ENCODE measurements at places on chromosomes 1 and 21.

GRCh38 chr1:162004441-162004950 is 19.2 kb downstream of the OLFML2B start:
- DNase-seq, result no peak

DNA sequence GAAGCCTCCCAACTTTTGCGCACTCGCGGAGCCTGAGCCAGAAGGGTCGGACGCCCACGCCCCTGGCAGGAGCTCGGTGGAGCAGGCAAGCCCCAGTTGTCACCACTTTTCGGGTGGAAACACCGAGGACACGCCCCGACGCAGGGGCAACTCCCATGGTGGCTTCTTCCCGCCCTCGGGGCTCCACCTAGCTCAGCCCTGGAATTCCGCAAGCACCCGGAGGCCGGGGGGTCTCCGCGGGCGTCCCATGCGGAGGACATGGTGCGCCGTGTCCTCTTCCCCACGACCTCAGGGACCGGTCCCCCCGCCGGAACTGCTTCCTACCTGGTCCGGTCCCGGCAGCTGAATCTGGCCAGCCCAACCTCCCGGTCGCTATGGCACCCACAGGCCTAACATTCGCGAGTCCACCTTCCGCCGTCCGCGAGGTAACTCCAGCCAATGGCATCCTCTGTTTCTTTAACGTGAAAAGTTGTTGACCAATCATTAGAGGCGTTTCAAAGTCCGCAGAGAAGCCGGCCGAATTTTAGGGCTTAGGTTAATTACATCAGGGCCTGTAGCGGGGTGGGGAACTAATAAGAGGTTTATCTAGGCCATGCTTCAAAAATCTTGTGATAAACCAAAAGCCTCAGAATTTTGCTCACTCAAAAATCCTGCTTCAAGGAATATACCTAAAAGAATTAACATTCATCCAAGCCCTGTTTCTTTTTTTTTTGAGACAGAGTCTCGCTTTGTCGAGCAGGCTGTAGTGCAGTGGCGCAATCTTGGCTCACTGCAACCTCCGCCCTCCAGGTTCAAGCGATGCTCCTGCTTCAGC is at the start of gene STPG1:
TSS of gene STPG1 (minus strand) at position 433 of the 814 bp plus-strand sequence. CDS start 12,394 bp downstream, outside the sequence.
- DNase-seq, result peak; percentile 89

DNA sequence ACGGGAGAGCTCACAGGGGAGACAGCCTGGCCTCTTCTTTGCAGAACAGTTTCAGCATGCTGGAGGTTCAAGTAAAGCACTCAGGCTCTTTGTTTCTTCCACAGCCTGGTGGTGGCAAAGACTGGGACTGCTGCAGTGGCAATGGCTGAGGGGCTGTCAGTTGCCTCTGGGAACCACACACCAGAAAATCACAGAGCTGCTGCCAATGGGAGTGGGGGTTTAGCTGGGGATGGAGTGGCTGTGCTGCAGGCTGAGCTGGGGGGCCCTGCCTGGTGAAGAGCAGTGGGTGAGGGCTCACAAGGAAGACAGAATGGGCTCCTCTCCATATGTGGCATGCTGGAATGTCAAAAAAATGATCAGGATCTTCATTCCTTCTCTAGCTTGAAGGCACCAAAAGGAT is 25.6 kb upstream of the PTGFR start:
- no peak for DNase-seq

DNA sequence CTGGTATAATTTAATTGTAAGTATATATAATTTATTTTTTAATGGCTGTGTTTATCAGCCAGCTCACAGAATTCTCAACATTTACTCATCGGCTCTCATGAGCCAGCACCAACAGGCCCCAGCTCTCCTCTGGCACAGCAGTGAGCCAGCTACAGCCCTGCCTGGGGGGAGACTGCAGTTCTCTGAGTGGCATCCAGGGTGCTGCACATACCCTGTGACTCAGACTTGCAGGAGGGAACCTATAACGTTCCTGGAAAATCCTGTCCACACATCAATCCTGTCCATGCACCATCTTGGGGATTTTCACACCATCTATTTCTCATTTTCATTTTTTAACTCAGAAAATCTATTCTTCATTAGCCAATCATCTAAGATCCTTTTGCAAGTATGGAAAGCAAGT is 36.5 kb downstream of the FHAD1 start:
- no peak for DNase-seq

GRCh38 chr1:37021502-37021901 is 12.8 kb downstream of the GRIK3 start:
- no peak for DNase-seq

- DNase-seq, result no peak
Measured at GRCh38 chr1:36925251-36925650, 109.1 kb downstream of the GRIK3 start.

DNA sequence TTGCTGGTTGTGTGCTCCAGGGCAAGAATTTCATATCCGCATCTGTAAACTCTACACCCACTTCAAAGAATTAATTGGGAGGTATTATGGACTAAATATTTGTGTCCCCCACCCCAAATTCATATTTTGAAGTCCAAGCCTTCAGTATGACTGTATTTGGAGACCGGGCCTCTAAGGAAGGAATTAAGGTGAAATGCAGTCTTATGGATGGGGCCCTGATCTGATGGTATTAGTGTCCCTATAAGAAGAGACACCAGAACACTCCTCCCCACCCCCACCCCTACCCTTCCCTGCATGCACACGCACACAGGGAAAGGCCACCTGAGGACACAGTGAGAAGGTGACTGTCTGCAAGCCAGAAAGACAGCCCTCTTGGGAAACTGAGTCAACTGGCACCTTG is 332.4 kb downstream of the RPS6KC1 start:
- no peak for DNase-seq

- no peak for DNase-seq
Measured at GRCh38 chr1:70033266-70033873, 172.0 kb downstream of the LRRC40 start.

GRCh38 chr1:61028136-61028535 is 54.2 kb upstream of the NFIA start:
- DNase-seq, result no peak

DNA sequence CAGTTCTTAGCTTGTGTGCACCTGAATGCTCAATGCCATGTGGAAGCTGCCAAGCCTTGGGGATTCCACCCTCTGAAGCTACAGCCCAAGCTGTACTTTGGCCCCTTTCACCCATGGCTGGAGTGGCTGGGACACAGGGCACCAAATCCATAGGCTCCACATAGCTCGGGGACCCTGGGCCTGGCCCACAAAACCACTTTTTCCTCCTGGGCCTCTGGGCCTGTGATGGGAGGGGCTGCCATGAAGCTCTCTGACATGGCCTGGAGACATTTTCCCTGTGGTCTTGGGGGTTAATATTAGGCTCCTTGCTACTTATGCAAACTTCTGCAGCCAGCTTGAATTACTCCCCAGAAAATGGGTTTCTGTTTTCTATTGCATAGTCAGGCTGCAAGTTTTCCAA is 579.9 kb downstream of the MATN1 start:
- DNase-seq, result no peak

DNA sequence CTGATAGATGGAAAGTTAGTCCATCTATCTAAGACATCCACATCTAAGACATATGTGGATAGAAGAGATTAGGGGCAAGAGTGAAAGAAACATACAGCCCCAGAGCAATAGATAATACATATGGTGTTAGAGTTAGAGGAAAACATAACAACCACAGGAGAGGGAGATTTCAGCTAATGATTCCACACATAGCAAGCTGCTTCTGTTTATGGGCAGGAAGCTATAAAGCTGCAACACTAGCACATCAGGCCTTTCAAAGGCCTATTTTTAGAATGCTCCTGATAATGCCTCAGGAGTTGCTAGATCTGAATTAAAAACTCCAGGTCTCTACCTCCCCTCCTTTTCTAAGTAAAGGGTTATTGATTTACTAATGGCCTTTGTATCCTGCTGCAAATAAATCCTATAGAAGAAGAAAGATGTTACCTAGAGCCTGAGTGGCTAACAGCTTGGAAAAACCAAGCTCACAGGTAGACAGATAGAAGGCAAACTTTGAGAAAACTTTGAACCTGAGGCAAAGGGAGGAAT is 36.1 kb downstream of the BRINP2 start:
- no peak for DNase-seq

- DNase-seq, result no peak
Measured at GRCh38 chr1:38826262-38826661, 33.3 kb downstream of the RRAGC start.

GRCh38 chr1:204321665-204322064 is 38.1 kb downstream of the PLEKHA6 start:
- DNase-seq, result no peak

- no peak for DNase-seq
Measured at GRCh38 chr1:78607944-78608343, 12.3 kb upstream of the IFI44L start.

- DNase-seq, result no peak
Measured at GRCh38 chr1:11051781-11052511, 4.9 kb upstream of the MASP2 start.

GRCh38 chr1:19978143-19978542 is 1.3 kb downstream of the PLA2G2A start:
- DNase-seq, result no peak

- no peak for DNase-seq
Measured at GRCh38 chr1:54271341-54271740, 71.4 kb downstream of the MRPL37 start.

GRCh38 chr1:100834777-100835660 is 59.6 kb downstream of the EXTL2 start:
- DNase-seq, result no peak

DNA sequence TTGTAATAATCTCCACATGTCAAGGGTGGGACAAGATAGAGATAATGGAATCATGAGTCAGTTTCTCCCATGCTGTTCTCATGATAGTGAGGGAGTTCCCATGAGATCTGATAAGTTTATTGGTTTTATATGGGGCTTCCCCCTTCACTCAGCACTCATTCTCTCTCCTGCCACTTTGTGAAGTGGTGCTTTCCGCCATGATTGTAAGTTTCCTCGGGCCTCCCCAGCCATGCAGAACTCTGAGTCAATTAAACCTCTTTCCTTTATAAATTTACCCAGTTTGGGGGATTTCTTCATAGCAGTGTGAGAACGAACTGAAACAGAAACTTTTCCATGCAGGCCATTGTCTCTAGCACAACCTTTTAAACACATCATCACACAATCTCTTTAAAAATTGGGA is 221.5 kb upstream of the BRINP3 start:
- DNase-seq, result no peak

DNA sequence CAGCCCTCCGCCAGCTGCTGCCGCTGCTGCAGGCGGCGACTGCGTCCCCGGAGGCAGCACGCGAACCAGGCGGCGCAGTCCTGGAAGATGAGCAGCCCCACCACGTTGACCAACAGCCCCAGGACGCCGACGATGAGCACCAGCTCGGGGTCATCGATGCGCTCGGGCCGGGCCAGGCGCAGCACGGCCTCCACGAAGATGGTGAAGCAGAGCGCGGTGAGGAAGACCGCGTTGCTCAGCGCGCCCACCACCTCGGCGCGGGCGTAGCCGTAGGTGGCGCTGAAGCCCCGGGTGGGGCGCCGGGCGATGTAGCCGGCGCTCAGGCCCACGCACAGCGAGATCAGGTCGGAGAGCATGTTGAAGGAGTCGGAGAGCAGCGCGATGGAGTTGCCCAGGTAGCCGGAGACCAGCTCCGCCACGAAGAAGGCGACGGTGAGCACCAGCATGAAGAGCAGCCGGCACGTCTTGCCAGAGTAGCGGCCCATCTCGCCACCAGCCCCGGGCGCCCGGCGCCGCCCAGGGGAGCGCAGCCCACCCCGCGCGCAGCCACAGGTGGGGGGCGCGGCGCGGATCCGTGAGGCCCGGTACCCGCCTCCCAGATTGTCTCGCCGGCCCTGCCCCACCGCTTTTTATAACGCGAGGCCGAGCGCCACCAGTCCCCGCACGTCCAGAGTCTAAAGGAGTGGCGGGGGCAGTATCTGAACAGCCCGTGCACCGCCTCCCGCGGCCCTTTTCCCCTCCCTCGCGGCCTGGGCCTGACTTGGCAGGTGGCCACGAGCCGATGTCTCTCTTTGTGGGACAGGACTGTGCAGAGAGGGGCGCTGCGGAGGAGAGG is at the start of gene SLC30A10:
TSS of gene SLC30A10 (minus strand) at position 602 of the 835 bp plus-strand sequence. CDS start at position 485, 117 bp downstream.
- DNase-seq, result peak; percentile 53

GRCh38 chr1:244800821-244801220 is 34.6 kb upstream of the COX20 start:
- DNase-seq, result peak; percentile 25

DNA sequence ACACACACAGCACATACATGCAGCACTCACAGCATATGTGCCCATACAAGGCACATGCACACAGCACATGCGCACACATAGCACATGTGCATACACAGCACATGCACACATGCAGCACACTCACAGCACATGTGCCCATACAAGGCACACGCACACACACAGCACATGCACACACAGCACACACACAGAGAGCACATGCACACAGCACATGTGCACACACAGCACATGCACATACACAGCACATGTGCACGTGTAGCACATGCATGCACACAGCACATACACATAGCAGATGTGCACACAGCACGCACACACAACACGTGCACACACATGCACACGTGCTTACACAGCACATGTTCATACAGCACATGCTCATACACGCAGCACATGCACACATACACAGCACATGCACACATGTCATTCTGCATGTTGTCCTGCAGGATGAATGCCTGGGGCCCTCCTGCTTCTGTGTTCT is 48.1 kb downstream of the PCNT start:
- no peak for DNase-seq

DNA sequence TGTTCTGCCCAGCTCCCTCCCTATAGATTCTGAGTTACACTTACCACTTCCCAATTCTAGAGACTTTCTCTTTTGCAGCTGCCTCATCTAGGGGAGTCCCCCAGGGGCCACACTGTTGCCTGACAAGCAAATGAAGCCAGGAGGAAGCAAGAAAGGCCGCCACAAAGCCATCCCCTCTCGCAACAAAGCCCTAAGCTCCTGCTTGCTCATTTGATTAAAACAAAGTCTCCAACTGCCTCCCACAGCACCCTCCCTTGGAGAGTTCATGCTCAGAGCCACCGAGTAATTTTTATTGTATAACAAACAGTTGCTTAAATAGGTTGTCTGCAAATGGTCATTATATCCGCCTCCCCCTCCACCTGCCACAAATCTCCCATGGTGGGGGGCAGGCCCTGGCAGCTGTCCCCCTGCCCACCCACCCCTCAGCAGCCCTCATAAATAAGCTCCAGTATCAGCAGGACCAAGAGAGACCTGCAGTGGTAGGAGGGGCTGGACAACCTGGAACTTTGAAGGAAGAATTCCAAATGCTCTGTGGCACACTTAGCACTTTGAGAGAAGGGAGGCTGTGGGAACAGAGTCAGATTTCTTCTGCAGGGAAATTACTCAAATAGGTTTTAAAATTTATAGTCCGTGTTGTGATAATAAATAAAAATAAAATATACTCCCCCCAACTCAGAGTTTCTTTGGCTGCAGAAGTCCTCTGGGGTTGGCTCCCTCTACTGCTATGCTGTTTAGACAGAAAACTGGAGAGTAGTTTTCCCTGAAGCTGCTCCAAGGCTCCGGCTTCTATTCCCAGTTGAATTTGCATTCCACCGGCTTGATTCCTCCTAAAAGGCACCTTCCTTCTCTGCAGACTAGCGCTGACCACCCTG is 237.5 kb downstream of the TTLL7 start:
- no peak for DNase-seq

GRCh38 chr1:21324368-21325141 is 34.3 kb upstream of the ECE1 start:
- DNase-seq, result peak; percentile 86

All from activated CD8-positive, alpha-beta memory T cell treated with anti-CD3 and anti-CD28 coated beads, Interleukin-2, amount 50 U/mL, for 48 hours (primary cell).